ENCODE measurements at places on chromosomes 2 and 18.

GRCh38 chr18:60861575-60861974 is 471.7 kb upstream of the CDH20 start:
- no peak for DNase-seq

DNA sequence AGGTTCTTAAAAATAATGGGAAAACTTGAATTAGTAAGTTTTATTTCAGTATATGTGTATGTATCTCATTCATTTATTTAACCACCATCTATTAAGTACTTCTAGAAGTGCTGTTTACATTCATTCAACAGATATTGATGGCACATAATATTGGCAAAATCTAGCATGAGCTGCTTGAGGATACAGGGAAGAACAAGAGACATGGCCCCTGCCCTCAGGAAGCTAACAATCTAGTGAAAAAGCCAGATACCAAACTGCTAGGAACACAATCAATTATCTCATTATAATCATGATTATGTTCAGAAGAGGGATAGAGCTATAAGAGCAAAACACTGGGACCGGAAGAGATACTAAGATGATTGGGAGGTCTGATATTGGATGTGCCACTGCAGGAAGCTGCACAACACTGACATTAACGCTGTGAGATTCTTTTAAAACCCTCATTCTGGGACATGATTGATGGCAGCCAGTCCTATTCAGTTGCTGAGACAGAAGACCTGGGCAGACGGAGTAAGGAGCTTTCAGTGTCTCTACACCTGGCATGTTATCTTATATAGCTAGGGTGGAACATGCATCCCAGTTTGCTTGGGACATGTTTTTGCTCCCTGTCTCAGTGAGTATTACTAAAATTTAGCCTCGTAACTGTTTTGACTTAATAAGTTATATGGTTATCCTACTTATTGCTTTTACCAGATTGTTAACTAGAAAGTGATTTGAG is 314.1 kb downstream of the STK39 start:
- no peak for DNase-seq

- no peak for DNase-seq
These were observed 69.8 kb upstream of the IL1R1 start for GRCh38 chr2:102072741-102073140.

- DNase-seq = no peak
These were observed 34.4 kb upstream of the ROCK1 start for GRCh38 chr18:21146016-21146415.

DNA sequence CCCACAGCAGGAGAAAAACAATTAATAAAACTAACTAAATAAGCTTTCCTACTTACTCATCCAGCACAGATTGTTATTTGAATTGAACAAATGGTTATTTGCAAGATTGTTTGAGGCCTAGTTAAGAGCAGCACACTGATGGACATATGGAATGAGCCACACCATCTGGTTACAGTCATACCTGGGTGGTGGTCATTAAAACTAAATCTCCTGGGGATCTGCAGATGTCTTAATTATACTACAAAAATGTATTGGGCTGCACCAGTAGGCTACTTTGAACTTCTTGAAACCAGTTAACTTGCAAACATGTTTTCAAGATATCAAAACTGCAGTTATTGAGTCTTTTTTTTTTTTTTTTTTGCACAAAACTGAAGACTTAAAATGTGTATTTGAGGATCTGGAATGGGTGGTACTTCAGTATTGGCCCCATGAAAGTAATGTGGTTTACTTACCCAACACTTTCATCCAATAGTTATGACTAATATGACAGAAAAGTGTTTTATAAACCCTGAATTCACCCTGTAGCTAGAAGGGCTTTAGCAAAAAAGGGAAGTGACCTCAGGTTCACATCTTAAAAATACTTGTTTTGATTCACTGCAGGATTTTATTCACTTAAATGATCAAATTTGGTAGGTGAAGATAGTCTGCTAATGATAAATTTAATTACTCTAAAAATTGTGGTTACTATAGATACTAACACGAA is 10.8 kb downstream of the AGFG1 start:
- DNase-seq = no peak

GRCh38 chr2:157572725-157573124 is 55.9 kb downstream of the ACVR1C start:
- no peak for DNase-seq

DNA sequence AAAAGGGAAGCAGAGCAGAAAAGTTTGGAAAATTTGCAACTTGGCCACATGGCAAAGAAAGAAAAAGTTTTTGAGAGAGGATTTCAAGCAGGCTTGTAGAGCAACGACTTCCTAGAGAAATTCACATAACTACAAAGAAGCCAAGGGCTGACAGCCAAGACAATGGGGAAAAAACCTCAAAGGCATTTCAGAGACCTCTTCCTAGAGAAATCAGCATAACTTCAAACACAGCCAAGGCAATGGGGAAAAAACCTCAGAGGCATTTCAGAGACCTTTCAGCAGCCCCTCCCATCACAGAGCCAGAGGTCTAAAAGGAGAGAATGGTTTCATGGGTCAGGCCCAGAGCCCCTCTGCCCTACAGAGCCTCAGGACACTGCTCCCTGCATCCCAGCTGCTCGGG is 7.2 kb downstream of the ADI1 start:
- no peak for DNase-seq

GRCh38 chr2:42795841-42796301 is 3.5 kb upstream of the HAAO start:
- no peak for DNase-seq

DNA sequence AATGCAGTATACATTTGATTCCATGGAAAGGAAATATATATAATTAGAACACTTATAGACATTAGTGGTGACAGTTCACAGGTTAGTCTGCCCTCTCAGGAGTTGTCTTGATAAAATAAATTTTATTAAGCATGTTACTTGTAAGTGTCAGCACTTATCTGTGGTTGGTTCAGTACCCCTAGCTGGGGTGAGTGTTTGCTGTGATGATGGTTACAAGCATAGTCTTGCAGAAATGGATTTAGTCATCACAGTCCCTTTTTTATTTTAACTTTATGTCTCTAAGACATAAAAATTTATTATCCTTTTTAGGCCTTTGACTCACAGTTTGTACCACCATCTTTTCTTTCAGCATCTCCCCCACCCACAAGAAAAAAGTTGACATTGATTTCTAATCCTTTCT is 52.1 kb downstream of the NCK2 start:
- no peak for DNase-seq

DNA sequence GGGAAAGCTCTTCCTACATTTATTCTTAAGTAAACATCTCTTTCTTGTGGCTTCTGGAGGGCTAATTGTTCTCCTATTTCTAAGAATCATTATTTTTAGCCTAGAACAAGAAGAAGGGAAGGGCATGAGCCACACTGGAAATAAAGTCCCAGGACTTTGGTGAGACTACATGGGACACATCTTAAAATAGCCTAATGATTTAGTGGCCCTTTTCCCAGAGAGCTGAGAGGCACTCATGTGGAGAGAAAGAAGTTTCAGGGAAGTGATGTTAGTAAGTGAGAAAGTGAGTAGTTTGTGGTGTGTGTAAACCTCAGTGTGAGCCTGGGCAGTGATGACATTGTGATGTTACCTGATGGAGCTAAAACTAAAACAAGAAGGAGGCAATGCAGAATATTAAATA is 14.6 kb downstream of the ITGA4 start:
- no peak for DNase-seq

GRCh38 chr18:59357928-59358327 is 1.1 kb downstream of the LMAN1 start:
- no peak for DNase-seq

- no peak for DNase-seq
These were observed 24.3 kb upstream of the AFF3 start for GRCh38 chr2:100166701-100167100.

DNA sequence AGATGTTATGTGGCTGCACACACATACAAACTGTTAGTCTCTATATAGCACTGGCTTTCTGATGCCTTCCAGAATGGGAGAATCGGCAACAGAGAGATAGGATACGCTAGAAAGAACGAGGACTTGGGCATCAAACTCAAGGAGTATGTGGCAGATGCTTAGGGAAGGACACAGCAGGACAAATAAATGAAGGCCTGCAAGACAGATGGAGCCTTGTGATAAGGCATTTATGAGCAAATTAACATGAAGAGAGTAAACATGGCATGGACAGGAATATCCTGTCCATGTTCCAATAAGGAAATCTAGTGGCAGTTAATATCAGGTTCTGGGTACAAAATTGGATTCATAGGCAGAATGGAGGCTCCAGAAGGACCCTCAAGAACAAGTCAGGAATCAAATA is 136.9 kb downstream of the SLC4A10 start:
- no peak for DNase-seq

GRCh38 chr2:214217599-214217998 is 193.3 kb upstream of the VWC2L start:
- DNase-seq = no peak

- DNase-seq = no peak
These were observed 51.0 kb downstream of the PPP4R1 start for GRCh38 chr18:9563331-9563730.

DNA sequence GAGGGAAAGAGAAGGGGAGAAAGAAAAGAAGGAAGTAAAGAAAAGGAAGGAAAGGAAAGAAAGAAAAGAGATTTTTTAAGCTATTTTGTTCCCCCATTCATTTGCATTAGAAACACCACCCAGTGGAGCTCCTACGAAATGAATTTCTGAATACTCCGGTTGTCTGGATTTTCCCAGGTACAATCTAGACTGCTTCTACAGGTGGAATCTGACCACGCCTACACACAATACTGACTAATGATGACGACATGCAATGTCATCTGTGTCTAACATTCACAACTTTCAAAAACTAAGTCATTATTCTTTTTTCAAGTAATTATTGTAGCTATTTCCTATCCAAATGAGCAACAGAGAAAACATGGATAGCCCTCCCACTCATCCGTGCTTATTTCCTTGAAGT is 121.7 kb downstream of the ZNF516 start:
- no peak for DNase-seq

DNA sequence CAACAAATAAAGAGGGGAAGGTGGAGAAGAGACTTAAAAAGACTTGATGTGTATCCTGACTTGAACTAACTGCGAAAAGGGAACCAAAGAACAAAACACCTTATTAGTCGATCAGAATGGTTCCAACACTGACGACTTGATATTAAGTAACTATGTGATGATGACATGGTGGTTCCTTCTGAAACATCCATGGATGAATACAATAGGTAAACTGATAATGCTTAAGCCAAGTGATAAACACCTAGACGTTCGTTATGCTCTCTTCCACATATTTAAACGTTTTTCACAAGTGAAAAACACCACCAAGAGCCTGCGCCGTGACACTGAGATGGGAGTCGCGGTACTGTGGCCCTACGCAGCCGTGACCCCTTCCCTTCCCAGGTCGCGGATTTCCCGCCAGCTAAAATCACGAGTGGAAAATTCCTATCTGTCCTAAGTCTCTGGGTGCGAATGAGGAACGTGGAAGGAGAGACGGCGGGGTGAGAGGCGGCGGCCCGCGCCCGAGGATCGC is 797 bp downstream of the TTC32 start:
- no peak for DNase-seq

DNA sequence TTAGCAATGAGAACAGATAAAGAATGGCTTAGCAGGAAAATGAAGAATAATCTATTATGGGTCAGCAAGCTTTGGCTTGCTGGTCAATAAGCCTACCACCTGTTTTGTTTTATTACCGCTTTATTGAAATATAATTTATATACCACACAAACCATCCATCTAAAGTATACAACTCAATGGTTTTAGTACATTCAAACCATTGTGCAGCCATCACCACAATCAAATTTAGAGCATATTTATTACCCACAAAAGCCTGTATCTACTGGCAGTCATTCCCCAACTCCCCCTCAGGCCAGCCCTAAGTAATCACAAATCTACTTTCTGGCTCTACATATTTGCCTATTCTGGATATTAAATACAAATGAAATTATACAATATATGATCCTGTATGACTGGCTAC is 17.2 kb downstream of the PPP3R1 start:
- no peak for DNase-seq

DNA sequence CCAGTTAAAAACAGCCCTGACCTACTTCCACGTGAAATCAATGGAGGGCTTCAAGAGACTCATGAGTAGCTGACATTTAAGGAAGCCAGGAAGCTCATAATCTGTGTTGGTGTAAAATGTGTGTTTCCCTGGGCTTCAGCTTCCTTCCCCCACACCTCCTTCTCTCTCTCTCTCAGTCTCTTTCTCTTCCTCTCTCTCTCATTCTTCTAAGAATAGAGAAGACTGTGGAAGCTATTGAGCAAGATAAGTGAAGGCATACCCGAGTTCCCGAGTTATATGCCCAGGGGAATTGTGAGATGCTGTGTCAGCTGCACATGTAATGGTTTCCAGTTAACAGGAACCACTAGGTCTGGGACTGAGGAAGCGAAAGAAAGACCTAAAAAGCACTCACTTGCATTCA is 199.4 kb downstream of the NYAP2 start:
- DNase-seq = no peak

DNA sequence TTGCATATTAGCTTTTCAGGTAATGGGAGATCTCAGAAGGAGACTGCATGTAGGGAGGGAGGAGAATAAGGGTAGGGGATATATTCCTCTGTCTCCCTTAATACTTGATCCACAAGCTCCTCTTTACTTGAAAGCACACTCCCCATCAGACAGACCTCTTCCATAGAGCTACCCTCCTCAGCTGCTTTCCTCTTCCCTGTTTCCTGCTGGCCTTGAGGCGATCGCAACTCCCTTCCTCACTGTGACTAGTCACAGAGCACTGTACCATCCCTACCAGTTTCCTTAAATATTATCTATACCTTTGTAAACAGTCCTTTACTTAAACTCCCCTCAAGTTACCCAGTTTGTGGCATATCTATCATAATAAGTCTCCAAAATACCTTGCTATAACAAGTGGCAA is 10.9 kb downstream of the ROCK1 start:
- DNase-seq = no peak

GRCh38 chr2:43312755-43313641 is 86.6 kb upstream of the ZFP36L2 start:
- DNase-seq = no peak

DNA sequence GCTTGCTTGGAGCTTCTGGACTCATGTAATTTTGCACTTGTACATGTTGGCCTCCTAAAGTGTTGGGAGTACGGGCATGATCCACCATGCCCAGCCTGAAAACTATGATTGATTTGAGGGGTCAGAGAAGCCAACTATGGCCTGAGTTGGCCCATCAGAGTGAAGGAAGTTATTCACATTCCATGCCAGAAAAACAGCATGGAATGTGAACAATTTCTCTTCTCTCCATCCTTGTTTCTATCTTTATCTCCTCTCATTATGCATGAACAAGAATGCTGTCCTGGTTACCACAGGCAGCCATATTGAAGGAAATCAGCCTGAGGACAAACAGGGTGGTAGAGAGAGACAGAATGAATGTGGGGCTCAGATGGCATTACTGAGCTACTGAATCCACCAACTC is 3.5 kb upstream of the CD226 start:
- no peak for DNase-seq

- DNase-seq = peak; percentile 15
These were observed 47.5 kb upstream of the SP3 start for GRCh38 chr2:174012347-174013314.

DNA sequence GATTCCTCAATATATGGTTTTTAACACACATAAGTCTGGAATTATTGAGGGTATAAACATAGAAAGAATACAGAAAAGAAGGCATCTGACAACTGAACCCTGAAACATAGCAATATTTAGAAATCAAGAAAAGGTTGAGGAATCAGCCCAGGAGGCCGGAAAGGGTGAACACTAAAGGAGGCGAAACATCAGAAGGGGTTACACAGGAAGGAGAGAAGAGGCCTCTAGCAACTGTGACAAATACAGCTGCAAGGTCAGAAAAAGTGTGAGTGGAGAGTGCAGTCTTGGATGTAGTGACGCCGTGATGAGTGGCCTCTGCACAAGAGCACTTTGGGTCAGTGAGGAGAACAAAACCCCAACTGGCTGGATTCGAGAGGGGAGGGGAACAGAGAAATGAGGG is 70.7 kb downstream of the SLC9A2 start:
- DNase-seq = no peak

GRCh38 chr18:48777744-48778116 is 173.0 kb downstream of the SMAD7 start:
- DNase-seq = no peak
